Urinary bladder (tissue), 4 donors: ENCODE measurements at places on chromosomes 11 and 22. TPM values are rescaled to one million over a fixed set of nuclear protein-coding genes. Genes with fewer than 3 reads are reported as not detected.

OR51B5 gene
- 4.3 TPM for total RNA-seq

MS4A6A gene
- total RNA-seq, result 76.2 TPM

DNA sequence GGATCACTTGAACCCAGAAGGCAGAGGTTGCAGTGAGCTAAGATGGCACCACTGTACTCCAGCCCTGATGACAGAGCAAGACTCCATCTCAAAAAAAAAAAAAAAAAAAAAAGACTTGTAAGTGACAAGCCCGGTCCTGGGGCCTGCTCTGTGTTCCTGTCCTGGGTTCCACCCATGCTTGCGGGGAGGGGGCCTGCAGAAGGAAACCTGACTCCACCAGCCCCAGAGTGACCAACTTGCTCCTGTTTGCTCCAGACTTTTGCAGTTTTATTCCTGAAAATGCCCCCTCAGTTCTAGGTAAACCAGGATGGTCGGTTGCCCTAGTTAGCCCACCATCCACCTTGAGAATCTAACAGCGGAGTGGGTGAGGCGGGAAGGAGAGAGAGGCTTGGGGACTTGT is 10.1 kb upstream of the LRP5 start:
- DNase-seq, result no peak

GRCh38 chr11:2101171-2101675 is 38.0 kb downstream of the IGF2 start:
- DNase-seq, result no peak

GRCh38 chr11:44955015-44955738 is 4.5 kb upstream of the TP53I11 start:
- no peak for DNase-seq

DNA sequence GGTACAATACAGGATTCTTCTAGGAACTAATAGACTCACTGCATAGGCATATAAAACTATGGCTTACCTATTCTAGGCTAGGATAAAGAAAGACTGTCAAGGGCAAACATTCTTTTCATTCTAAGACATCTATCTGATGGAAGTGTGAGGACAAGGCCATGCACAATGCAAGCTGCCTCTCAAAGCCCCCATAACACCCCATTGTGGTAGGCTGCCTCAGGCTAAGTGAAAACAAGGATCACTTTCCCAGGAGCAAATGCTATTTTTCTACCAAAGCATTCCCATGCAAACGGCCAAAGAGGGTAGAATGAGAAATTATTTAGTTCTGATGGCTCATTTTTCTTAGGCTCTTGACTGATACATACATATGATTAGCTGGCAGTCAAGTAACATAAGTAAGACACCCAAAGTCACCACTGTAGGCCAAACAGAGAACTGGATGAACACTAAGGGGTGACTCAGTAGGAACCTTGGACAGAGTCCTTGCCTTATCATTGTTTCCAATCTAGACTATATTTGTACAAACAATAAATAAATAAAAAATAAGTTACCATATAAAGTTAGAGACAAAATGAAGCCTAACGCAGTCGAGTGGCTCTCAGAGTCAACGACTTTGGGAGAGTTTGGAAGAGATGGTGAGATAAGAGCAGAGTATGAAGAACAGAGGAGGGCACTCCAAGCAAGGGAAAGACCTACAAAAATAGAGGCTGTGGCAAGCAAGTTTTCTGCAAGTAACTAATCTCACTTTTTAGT is 303.6 kb downstream of the SBF2 start:
- DNase-seq, result no peak

- no peak for DNase-seq
Measured at GRCh38 chr11:95700471-95700817, 89.1 kb downstream of the FAM76B start.
